Smooth muscle cell of the pulmonary artery (primary cell): ENCODE measurements at places on chromosomes 16 and 17. TPM values are rescaled to one million over a fixed set of nuclear protein-coding genes. Genes with fewer than 3 reads are reported as not detected.

FN3K gene
- total RNA-seq = 7.6 and 14.3 TPM in 2 replicates

TBC1D28 gene
- not detected in 2 replicates for total RNA-seq

KRT17 gene
- 3.0 and 9.0 TPM in 2 replicates for total RNA-seq

FN3KRP gene
- 15.1 and 16.5 TPM in 2 replicates for total RNA-seq

TBC1D3E gene
- total RNA-seq = 0.65 TPM in 1 of 2 replicates, not detected in the other

MT1F gene
- total RNA-seq = 2.0 TPM in 1 of 2 replicates, not detected in the other

ORC6 gene
- total RNA-seq = 3.5 and 3.9 TPM in 2 replicates

KLHL10 gene
- total RNA-seq = 0.20 and 0.26 TPM in 2 replicates

NPEPPS gene
- 185 and 196 TPM in 2 replicates for total RNA-seq

ZNHIT3 gene
- total RNA-seq = 14.1 and 16.7 TPM in 2 replicates
